ENCODE measurements at places on chromosomes 2 and 18.

DNA sequence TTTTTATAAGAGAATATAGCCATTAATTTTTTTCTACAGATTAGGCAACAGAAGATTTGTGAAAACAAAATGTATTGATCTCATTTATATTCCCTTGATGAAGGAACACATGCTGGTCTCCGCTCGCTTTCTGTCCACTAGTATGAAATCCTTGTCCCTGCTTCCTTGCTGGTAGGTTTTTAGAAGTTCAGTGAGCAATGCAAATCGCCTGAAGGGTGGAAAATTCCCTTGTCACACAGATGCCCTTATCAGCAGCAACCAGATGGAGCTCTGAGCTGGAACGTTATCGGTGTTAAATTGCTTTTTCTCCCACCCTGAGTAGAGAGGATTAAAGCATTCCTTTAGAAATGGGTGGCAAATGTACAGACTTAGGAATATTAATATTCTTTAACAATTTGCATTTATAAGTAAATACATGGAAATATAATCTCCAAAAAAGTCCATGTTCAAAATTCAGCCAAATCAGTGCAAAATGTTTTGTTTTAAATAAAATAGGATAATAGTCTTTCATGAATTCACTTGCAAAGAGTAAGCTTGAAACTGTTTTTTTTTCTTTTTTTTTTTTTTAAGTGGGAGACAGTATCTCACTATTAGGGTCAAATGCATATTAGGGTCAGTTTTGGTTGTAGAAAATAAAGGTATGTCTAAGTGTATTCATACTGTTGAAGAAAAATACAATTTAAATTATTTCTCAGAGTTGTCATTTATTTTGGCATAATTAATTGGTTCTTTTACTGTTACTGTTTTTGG, 164.0 kb upstream of the MYO3B start:
- no peak for DNase-seq

- no peak for DNase-seq
Observed at GRCh38 chr18:22514655-22515054, 96.9 kb upstream of the CTAGE1 start.

DNA sequence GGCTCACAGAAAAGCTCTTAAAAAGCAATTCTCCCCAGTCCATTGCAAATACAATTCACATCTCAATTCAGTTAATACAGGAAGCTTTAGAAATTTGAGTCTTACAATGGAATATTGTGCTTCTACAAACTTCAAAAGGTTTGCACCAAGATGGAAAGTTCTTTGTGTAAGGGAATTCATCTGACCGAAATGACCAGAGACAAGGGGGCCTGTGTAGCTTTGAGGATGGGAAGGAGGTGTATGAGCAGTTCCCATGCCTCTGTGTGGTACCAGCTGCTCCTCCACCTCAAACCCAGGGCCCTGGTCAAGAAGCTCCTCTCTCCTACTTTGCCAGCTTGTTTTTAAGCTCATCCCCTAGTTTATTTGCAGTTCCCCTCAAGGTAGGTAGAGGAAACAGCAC, 312.8 kb upstream of the PKDCC start:
- no peak for DNase-seq

GRCh38 chr2:57890464-57890863, 156.1 kb upstream of the VRK2 start:
- DNase-seq = no peak

- DNase-seq = no peak
Observed at GRCh38 chr2:53075760-53076159, 691.8 kb upstream of the CHAC2 start.

DNA sequence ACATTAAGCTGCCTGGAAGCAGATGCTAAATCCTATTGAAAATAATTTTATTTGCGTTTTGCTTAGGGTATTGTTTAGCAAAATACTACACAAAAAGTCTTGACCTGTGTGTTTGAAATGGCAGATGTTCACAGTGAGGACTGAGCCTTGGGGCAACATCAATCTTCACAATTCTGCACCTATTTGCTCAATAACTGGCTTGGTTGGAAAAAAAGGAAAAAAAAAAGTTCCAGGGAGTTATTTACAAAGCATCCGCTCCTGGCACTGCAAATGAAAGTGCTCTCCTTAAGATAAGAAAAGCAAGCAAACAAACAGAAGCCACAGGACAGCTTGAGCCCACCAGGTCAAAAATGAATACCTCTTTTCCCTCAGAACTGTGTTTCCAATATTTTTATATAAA, 77.7 kb downstream of the MAP2 start:
- DNase-seq = no peak
